ENCODE measurements at places on chromosomes 3 and 15.

DNA sequence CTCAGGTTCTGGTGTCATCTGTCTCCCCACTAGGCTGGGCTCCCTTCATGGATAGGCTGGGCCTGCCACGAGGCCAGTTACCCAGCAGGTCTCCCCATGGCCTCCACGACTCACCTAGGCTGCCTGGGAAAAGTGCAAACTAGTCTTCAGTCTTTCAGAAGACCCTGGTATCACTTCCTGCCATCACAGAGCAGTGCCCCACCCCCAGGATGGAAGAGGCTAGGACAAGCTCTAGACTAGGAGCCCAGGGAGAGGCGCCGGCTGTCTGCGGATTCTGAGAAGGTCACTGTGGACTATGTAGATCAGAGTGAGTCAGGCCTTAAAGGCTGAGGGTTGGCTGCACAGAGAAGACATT, 63.7 kb downstream of the CORO2B start:
- DNase-seq, result no peak

DNA sequence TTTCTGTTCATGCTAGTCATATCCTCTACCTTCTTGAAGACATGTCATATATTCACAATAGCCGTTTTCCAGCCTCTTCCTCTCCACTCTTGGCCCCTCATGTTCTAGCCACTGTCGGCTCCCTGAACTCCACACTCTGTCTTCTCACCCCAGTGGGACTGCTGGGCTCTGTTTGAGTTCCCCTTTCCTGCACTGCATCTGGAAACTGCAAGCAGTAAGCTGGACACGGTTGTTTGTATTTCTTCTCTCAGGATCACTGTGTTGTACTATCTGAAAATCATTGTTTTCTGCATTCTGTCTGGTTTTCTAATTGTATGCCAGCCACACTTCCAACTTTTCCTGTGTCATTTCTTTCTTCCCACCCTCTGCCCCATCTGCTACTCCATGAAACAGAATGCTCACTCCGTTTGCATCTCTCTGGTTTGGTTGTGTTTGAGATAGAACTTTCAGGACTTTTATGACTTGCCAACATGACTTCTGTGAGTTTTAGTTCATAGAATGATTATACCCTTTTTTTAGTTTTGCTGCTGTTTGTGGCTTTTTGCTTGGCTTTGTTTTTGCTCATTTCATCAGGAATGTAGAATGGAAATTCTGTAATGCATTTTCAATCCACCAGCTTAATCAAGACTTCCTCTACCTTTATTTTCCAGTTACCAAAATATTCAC, 192.3 kb downstream of the PLCL2 start:
- DNase-seq, result no peak

GRCh38 chr3:16374047-16374934, 109.3 kb downstream of the OXNAD1 start:
- DNase-seq, result no peak

DNA sequence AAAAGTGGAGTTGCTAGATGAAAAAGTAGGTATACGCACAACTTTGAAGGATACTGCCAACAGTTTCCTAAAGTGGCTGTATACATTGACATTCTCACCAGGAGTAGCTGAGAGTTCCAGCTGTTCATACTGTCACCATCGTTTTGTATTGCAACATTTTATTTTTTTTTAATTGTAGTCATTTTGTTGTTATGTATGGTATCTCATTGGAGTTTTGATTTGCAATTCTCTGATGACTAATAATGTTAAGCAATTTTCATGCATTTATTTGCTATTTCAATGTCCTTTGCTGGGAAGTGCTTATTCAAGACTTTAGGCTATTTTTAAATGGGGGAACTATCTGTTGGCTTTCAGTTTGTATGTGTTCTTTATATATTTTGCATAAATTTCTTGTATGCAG, 185.1 kb upstream of the TGFBR2 start:
- peak; percentile 67 for DNase-seq

- DNase-seq, result no peak
These were observed 24.7 kb downstream of the PLA2G4D start for GRCh38 chr15:42069496-42070278.

DNA sequence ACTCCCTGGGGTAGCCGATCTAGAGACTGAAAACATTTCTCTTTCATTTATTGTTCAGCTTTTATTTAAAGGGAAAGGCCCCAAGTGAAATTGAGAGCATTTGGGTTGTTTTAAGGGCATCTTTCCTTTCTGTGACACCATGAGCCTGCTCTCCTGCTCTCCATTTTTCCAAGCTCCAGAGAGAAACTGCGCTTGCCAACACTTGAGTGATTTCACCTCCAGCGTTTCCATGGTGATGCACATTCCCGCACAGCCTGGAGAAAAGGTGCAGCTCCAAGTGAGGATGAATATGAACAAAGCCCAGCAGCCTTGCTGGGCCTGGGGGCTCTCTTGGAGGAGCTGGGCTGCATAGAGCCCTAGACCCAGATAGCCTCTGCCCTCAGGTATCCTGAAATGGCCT, 159.2 kb upstream of the PPP2R3A start:
- DNase-seq, result no peak

DNA sequence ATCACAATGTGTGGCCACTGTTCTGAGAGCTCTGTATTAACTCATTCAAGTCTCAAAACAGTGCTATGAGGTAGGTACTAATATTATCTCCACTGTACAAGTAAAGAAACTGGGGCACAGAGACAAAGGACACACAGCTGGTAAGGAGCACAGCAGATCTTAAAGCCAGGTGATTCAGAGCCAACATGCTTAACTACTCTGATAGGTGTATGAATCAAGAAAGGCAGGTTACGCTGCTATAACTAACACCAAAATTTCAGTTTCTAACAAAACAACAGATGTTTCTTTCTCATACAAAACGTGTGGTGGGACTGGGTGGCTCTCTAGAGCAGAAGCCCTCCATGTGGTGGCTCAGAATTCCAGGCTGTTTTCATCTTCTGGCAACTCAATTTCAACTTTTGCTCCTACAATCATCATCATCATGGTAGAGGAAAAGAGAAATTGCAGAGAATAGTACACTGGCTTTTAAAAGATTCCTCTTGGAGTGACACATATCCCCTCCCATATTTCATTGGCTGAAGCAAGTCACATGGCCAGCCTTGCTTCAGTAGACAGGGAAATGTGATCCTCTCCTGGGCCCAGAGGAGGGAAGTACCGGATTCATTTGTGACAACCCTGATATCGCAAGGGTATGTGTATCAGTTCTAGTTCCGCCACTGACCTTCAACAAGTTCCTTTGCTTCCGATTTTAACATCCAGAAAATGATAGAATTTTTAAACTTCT, 126.2 kb upstream of the PTX3 start:
- DNase-seq, result no peak

- no peak for DNase-seq
These were observed 818 bp downstream of the PPP1R2 start for GRCh38 chr3:195542316-195542697.

- no peak for DNase-seq
These were observed 583.0 kb upstream of the GOLIM4 start for GRCh38 chr3:168678730-168679129.

DNA sequence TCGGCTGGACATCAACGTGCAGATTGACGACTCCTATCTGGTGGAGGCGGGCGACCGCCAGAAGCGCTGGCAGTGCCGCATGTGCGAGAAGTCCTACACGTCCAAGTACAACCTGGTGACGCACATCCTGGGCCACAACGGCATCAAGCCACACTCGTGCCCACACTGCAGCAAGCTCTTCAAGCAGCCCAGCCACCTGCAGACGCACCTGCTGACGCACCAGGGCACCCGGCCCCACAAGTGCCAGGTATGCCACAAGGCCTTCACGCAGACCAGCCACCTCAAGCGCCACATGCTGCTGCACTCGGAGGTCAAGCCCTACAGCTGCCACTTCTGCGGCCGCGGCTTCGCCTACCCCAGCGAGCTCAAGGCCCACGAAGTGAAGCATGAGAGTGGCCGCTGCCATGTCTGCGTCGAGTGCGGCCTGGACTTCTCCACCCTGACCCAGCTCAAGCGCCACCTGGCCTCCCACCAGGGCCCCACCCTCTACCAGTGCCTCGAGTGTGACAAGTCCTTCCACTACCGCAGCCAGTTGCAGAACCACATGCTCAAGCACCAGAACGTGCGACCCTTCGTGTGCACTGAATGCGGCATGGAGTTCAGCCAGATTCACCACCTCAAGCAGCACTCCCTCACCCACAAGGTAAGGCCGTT, 34.2 kb downstream of the IDH2 start:
- no peak for DNase-seq

DNA sequence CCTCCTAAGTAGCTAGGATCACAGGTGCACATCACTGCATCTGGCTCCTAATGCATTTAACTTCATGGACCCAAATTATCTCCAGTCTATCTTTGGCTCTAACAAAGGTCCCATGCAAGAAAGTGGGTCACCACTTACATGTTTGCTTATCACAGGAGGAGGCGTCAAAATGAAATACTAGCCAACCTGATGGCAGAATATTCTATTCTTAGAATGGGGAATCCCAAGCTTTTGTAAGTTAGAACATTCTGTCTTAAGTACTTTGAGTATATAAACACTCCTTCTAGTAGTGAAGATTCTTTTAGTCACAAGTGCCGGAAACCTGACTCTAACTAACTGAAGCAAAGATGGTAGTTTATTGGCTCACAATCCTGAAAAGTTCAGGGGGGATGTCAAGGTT, 72.0 kb upstream of the ADAMTS9 start:
- DNase-seq, result no peak

- no peak for DNase-seq
These were observed 1036.3 kb downstream of the TBL1XR1 start for GRCh38 chr3:176160997-176161396.

- no peak for DNase-seq
These were observed 9.3 kb upstream of the MELTF start for GRCh38 chr3:197038679-197039462.

DNA sequence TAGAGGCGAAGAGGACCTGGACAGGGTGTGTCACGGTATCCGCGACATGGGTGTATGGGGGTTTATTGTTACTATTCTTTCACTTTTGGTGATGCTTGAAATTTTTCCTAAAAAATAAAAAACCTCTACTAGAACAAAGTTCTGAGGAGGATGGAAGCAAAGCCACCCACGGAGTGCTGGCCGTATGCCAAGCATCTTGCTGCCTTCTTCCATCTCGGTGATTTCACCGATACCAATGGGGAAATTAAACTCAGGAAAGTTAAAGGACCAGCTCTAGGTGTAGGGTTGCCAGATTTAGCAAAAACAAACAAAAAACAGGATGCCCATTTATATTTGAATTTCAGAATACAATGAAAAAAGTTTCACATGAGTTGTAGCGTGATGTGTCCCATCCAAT, 33.9 kb downstream of the SMAD6 start:
- no peak for DNase-seq

GRCh38 chr3:153061938-153062528, 100.0 kb upstream of the RAP2B start:
- no peak for DNase-seq

GRCh38 chr15:38696790-38697495, 132.3 kb upstream of the RASGRP1 start:
- no peak for DNase-seq

- DNase-seq, result no peak
These were observed 192.8 kb upstream of the LINGO1 start for GRCh38 chr15:77825546-77825945.

- no peak for DNase-seq
These were observed 53.4 kb downstream of the SLC6A11 start for GRCh38 chr3:10869460-10869859.

DNA sequence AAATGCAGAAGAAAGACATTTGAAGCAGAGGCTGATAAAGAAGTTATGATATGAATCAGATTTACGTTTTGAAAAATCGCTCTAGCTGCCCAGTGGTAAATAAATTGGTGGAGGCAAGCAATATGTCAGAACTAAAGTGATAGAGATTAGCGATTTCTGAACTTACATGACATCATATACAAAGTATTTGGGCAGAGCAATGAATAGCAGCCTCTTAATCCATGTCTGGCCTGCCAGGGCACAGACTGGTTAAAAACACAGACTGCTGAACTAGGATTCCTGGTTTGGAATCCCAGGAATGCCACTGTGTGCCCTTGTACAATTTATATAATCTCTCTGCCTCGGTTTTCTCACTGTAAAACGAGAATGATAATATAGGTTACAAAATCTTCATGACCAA, 243.1 kb upstream of the SETMAR start:
- DNase-seq, result no peak

DNA sequence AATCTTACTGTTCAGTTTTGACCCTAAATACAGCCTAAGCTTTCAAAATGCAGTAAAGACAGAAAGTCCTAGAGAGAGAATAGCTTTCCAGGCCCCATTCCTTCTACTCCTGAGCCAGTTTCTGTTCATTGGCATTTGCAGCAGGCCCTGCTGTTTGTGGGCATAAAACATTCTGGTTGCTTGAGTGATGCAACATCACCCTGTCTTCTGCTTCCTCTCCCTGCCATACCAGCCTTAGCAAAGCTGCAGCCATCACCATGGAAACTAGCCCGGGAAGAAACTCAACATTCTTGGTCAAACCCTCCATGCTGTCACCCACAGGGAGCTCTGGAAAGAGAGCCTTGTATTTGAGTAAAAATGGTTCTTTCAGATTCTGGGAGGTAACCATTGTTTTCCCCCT, 325.7 kb downstream of the MAGI1 start:
- peak; percentile 43 for DNase-seq

- peak; percentile 60 for DNase-seq
These were observed 39.6 kb downstream of the TGM4 start for GRCh38 chr3:44913868-44914468.

Data from fibroblast of the conjunctiva (primary cell).